ENCODE measurements at places on chromosomes 11 and 22.

DNA sequence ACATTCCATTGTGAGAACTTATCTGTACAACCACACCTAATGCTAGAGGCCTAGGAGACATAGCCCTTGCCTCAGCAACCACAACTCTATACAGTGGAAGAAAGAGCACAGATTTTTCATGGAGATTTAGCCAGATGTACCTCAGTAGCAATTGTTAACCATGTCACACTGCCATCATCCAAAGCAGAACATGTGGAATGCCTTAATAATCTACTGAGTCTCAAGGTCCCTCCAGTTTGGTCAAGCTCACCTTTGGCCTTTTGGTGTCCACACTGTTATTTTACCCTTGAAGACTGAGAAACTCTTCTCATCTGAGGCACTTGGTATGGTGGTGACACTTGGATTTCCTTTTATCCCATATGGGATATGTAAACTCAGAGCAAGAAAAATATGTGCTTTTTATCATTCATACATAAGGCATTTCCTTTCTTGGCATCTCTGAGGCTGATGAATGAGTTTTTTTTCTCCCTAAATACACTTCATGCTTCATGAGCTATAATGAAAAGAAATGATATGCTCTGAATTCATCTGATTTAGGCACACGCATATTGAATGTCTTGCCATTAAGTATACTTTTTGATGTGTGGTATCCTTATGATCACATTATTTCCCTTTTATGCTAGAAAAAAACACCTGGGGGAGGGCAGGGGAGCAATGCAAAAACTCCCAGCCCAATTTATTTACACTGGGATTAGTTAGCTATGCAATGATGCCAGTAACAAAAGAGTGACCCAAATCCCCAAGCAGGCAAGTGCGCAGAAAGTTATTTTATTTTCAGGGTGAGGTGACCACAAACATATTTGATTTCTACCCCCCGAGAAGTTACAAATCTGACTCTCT, 63.3 kb upstream of the ME3 start:
- DNase-seq: no peak

DNA sequence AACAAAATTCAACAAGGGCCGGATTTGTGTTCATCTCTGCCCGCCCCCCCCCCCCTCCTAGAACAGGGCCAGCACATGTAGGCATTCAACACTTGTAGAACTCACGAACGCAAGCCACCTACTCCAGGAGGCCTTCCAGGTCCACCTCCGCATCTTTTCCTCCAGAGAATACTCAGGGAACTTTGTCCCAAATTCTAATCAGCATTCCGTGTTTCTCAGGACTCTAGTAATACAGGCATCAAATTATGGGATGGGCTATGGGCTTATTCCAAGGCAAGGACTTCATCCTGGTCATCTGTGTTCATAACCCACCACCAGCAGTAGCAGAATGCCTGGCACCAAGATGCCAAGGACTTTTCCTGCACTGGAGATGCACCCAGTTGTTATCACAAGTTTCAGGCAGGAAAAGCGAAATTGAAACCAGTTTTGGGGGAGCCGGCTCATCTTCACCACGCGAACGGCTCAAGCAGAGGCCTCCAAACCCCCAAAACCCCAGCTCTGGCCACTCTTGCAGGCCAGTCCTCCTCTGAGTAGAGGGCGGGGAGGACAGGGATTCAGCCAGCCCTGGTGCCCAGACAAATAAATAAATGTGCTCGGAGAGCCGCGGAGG, 462 bp downstream of the UBE2L6 start:
- no peak for DNase-seq

DNA sequence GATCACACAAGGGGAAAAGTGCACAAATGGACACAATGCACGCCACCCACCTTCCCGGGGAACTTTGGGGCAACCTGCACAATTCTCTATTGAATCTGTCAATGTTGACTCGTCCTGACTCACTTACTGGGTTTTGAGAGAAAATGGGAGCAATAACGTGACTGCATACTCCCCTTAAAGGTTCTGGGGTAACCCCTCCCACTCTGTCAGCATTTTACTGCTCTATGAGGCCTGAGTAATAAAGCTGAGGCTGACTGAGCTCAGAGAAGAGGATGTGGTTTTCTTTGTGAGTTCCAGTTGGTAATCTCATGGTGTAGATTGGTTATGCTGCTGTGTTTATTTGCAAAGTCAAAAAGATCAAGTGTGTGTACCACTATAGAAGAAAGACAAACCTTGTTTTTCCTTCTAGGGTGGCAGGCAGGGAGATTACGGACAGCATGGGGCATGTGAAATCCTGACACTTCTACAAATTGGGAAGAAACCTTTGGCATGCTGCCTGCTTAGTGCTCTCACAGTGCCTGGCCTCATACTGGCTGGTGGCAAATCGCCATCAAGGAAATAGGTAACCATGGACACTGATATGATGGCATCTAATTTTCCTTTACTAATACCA, 16.1 kb upstream of the APOA1 start:
- DNase-seq: peak; percentile 62

- DNase-seq: peak; percentile 49
Observed at GRCh38 chr22:46580940-46581537, 39.1 kb upstream of the GRAMD4 start.

DNA sequence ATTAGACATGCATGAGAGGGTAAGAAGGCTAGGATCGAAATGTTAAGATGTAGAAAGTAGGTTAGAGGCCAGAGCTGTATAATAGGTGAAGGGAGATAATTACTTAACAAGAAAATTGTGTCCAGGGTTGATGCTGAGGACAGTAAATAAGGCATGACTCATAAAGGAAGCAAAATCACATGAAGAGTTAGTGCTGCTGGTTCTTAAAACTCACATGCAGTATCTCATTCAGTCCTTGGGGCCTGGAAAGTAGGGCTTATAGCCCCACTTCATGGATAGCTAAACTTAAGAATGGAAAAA, 130.2 kb downstream of the NCAM1 start:
- peak; percentile 32 for DNase-seq

DNA sequence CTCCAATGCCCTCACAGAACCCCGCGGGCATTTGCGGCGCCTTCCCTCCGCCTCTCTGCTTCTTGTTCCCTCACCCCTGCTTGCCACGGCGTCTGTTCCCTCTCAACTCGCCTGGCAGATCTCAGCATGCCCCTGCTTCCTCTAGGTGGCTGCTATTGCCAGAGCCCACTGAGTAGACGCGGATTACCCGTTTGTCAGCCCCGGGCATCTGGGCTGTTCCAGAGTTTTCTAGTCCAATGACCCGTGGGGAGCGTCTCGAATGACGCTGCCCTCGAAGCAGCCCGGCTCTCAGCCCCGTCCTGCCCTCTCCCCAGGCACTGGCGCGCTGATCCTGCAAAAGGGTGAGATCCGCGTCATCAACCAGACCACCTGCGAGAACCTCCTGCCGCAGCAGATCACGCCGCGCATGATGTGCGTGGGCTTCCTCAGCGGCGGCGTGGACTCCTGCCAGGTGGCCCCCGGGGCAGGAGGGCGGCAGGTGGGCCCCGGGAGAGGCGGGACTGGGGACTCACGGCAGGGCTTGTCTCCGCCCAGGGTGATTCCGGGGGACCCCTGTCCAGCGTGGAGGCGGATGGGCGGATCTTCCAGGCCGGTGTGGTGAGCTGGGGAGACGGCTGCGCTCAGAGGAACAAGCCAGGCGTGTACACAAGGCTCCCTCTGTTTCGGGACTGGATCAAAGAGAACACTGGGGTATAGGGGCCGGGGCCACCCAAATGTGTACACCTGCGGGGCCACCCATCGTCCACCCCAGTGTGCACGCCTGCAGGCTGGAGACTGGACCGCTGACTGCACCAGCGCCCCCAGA, 49.7 kb downstream of the ST14 start:
- no peak for DNase-seq

GRCh38 chr11:65958774-65959420, 2.6 kb upstream of the SART1 start:
- DNase-seq: no peak

DNA sequence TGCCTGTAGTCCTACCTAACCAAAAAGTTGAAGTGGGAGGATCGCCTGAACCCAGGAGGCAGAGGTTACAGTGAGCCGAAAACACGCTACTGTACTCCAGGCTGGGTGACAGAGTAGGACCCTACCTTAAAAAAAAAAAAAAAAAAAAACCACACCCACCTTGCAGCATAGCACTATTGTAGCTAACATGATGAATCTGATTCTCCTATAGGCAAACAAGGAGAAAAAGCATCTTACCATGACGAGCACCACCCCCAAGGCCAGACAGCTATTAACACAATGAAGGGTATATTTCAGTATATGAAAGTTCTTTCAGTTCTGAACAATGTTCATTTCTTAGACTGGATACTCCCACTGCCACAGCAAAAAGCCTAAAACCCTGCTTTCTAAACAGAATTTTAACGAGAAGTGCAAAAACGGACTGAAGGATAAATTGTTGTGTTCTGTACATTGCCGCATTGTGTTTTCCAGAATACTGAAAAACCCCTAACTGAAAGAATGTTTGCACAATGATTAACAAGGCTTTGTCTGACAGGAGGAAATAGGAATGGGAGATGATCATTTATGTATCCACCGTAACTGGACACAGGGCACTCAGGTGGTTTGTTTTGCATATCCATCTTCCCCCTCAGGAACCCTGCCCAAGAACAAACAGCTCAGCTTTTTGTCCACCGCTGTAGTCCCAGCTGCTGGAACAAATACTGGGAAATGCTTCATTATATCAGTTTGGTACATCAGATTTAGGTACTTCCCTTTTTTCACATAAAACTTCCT, 8.9 kb downstream of the PISD start:
- DNase-seq: peak; percentile 16

- DNase-seq: no peak
Observed at GRCh38 chr11:110019675-110020074, 73.5 kb upstream of the ZC3H12C start.

GRCh38 chr11:63882555-63883242, 34.3 kb downstream of the RCOR2 start:
- no peak for DNase-seq

DNA sequence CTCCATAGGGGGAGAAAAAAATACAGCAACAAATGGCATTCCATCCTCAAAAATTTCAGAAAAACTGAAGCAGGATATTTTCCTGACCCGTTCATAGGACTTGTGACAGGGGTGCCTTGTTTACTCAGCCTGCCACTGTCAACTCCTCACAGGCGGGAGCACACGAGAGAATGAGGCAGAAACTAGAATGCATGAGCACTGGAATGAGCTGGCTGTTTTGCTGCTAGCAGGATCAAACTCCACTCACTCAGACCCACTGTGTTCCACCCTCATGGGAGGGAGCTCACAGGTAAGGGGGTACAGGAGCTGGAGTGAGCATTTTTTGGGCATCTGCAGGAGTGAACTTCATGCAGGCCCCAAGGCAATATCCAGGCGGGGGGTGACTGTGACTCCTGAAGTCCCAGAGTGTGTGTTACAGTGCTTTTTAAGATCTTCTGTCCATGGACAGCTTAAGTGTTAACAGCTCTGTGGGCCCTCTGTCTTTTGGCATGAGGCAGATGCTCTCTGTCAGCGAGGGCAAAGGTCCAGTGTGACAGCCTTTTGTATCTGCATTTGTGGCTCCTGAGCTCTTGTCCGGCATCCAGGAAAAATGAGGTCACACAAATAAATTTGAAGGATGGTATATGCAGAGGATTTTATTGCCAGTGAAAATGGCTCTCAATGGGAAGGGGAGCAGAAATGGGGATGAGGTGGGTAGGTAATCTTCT, 905.7 kb upstream of the TENM4 start:
- no peak for DNase-seq

DNA sequence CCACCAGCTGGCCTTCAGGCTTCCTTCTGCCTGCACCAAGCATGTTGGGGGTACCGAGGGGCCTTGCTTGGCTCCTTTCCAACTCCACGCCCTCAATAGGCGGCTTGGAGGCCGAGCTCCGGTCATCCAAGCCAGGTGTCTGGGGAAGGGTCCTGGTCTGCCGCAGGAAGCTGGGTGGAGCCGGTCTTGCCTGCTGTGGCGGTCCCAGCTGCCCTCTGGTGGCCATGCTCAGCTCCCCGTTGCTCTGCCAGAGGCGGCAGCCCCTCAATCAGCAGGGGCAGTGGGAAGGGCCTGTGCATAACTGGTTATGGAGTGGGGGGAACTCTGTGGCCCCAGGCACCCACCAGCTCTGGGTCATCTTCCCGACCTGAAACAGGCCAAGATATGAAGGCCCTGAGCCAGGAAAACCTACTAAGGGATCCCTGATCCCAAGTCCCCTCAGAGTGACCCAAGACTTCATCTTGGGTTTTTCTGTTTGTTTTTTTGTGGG, 3.2 kb downstream of the ARVCF start:
- DNase-seq: peak; percentile 61

DNA sequence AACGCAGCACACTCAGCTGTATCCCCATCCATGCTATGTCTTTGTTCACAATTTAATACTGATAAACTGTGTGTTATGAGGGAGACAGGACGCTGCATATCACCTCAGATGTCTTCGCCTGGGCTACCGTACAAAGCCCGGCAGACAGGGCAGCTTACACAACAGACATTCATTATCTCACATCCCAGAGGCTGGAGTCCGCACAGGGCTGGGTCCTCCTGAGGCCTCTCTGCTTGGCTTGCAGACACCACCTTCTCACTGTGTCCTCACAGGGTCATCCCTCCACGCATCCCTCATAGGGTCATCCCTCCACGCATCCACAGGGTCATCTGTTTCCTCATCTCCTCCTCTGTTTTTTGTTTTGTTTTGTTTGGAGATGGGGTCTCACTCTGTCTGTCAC, 61.2 kb downstream of the SHANK2 start:
- DNase-seq: no peak

DNA sequence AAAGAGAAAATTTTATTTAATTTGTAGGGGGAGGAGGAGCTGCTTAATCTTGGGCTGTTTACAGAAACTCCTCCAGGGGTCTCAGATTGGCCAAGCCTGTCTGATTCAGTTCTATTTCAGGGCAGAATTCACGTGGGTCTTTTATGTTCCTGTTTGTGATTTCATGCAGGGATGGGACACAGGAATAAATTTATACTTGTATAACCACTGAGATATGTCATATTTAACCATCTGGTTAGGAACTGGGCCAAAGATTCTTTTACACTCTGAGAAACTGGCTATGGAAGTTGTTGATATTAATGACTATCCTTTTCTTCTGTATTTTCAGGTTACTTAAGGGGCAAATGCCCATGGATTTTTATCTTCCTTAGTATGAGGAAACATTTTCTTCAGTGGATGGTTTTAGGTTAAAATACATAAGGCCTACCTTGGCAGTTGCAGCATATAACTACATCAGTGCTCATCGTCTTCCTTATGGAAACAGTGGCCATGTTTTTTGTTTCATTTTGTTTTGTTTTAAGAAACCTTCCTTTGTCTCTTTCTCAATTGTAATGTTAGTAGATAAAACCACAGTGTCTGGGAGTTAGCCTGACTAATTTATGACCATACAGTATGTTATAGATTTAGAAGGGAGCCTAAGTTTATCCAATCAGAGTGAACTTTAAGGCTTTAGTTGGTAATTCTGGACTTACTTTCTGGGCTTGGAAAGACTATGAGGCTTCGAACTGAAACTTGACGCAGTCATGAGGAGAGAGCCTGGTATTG, 132.4 kb upstream of the ANO3 start:
- DNase-seq: no peak

DNA sequence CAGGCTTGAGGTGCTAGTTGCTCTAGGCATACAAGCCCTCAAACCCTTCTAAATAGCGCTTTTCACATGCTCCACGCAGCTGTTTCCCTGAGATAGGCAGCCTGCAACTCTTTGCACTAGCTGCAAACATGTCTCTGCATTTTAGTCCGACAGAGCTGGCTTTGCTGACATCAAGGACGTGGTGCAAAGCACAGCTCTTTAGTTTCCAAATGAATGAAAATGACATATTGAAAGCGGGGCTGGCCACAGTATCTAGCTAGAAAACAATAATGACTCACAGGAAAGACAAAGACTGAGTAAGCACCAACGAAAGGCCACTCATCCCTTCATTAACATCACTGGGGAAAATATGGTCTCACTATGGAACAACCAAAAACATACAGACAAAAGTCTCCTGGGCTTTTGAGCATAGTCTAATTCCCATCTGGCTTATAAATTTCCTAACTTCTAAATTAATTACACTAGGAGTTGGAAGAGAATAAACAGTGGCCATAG, 15.3 kb upstream of the ZC3H12C start:
- no peak for DNase-seq
